ENCODE measurements at places on chromosomes 2 and 18.

GRCh38 chr2:211061612-211062296 is 505.4 kb downstream of the CPS1 start:
- DNase-seq: no peak

DNA sequence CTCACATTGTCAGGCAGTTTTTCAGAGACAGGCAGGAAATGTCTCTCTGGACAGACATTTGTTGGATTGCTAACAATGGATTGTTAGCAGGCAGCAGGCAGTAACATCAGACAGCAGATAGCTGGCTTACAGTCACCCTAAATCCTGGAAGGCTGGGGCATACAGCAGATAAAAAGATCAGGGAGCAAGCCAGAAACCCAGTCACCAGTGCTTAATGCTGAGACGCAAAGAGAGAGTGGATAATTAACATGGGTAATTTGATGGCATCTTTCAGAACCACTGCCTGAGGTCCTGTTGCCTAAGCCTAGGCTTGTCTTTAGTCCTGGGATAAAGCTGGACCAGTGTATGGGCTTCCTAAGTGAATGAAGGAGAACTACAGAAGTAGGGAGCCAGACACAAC is 22.4 kb downstream of the MC4R start:
- no peak for DNase-seq

DNA sequence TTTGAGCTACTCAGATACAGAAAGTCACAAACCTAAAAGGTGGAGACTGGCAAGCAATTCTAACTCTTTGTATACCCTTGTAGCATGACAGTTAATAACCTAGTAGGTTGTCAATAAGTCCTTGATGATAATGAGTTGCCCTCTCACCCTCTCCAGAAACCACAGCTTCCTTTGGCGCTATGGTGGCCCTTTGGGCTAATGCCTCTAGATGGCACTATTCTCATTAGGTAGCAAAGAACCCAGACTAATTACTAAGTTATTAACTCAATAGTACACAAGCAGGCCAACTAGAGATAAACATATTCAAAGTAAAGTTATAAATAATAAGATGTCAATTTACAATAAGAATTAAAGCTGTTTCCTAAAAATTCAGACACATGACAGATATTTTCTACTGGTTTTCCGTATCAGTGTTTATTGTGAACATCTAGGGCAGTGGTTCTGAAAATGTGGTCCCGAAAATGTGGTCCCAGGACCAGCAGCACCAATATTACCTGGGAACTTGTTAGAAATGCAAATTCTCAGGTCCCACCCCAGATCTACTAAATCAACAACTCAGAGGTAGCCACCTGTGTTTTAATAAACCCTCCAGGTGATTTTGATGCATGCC is 41.1 kb downstream of the LDAH start:
- DNase-seq: peak; percentile 20

DNA sequence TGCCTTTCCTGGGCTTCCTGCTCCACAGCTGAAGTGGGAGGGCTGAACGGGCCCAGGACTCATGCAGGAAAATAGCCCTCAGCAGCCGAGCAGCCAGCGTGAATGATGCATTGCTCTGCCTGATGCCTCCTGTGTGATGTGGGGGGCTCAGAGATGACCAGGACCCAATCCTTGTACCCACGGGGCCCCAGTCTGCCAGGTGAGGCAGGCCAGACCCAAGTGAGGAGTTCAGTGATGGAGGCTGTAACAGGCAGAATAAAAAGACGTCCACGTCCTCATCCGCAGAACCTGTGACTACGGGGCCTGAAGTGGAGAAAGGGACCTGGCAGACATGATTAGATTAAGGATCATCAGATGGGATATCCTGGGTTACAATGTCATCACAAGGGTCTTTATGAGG is 194.9 kb upstream of the HDAC4 start:
- no peak for DNase-seq

DNA sequence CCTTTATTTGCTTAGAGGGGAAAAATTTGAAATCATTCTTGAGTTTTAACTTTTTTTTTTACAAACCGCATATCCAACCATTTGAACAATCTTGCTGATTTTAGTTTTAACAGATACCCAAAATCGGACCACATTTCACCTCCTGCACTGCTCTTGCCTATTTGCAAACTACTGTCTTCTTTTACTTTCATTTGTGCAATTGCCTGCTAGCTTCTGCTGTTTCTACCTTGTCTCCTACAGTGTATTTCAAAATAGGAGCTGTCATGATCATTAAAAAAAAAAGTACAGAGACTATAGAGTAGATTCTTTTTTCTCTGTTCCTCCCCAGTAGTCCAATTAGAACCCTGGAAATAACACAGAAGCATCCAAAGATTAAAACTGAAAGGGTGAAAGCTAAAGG is 1081.2 kb downstream of the SOCS6 start:
- DNase-seq: no peak

- no peak for DNase-seq
Observed at GRCh38 chr2:201779901-201780673, 646 bp downstream of the ALS2 start.

GRCh38 chr2:16165518-16166326 is 225.4 kb downstream of the MYCN start:
- DNase-seq: no peak

- DNase-seq: no peak
Observed at GRCh38 chr2:29129586-29130281, 14.5 kb downstream of the CLIP4 start.

- no peak for DNase-seq
Observed at GRCh38 chr2:79513711-79514110, 860 bp downstream of the CTNNA2 start.

- no peak for DNase-seq
Observed at GRCh38 chr2:68134554-68134953, 23.1 kb upstream of the PNO1 start.

GRCh38 chr2:17643031-17643615 is 102.6 kb downstream of the VSNL1 start:
- DNase-seq: no peak

GRCh38 chr18:5868218-5868854 is 27.0 kb downstream of the TMEM200C start:
- DNase-seq: no peak

GRCh38 chr2:205484764-205485163 is 197.5 kb upstream of the NRP2 start:
- DNase-seq: no peak

DNA sequence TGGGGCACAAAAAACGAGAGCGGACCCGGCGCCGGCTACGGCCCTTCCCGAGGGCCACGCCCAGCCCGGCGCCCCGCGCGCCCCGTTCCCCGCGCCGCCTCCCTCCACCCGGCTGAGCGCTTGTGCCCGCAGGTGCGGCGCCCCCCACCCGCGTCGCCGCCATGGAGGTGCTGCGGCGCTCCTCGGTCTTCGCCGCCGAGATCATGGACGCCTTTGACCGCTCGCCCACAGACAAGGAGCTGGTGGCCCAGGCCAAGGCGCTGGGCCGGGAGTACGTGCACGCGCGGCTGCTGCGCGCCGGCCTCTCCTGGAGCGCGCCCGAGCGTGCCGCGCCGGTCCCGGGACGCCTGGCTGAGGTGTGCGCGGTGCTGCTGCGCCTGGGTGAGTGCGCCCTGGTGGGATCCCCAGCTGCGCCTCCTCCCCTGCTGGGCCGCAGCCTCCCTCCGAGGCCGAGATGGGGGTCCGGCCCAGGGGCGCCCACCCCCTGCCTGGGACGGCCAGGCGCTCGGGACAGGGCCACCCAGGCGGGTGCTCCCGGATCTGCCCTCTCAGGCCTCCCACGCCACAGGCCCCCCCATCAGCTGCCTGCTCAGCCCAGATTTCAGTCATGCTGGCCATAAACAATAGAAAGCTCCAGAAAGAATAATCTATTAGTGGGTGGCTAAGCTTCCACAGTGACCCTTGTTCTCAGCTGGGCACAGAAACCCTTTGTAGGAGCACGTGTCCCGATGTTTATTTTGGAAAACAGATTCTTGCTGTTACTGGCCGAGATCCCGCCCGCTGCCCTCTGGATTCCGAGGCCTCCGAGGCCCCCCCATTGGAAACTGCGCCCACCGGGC is 997 bp downstream of the BOK start:
- no peak for DNase-seq

DNA sequence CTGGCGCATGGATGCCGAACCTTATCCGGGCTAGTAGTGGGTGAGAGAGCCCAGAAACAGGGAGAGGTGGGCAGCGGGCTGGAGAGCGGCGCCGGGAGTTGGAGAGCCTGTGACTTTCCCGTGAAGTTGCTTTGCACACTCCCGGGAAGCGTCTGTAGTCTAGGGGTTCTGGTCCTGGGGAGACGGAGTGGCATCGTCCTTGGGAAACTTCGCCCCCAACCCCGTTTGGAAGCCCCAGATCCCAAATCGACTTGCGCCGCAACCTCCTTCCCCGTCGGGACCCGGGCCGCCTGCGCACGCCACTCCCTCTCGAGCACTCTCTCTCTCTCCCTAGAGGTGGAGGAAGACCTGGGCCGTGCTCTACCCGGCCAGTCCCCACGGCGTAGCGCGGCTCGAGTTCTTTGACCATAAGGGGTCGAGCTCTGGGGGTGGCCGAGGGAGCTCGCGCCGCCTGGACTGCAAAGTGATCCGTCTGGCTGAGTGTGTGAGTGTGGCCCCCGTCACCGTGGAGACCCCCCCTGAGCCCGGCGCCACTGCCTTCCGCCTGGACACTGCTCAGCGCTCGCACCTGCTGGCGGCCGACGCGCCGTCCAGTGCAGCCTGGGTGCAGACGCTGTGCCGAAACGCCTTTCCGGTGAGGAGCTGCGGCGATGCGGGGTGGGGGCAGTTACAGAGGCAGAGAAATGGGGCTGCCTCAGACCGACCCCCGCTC is 456 bp downstream of the DOK1 start:
- peak; percentile 62 for DNase-seq

DNA sequence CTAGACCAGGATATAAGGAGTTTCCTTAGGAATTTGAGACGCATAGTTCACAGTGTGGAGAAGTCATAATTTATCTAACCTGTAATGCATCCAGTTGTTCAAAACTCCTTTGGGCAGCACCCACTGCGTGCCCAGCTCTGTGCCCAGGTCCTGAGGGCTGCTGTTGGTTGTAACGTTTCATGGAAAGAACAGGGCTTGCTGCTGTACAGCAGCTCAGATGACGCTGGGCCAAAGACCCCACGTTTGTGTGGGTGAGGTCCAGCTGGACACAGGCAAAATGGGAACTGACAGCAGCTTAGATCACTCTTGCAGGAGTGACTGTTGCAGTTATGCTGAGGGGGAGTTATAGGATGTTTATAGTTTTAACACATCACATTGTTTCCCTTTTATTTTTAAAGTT is 30.0 kb upstream of the HS6ST1 start:
- DNase-seq: no peak

GRCh38 chr2:231041061-231041689 is 3.9 kb downstream of the C2orf72 start:
- DNase-seq: no peak

DNA sequence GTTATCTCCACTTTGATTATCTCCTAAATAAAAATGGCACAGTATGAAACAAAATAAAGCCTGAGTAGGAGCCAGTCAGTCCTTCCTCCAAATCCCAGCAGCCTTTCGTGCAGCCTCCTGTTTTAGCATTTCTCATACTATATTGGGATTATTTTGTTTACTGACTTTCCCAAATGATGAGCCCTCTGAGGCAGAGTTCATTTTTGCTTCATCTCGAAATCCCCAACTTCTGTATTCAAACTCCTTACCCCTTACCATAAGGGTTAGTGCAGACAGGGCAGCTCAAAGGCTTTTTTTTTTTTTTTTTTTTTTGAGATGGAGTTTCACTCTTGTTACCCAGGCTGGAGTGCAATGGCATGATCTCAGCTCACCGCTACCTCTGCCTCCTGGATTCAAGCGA is 113.3 kb upstream of the FOSL2 start:
- no peak for DNase-seq

DNA sequence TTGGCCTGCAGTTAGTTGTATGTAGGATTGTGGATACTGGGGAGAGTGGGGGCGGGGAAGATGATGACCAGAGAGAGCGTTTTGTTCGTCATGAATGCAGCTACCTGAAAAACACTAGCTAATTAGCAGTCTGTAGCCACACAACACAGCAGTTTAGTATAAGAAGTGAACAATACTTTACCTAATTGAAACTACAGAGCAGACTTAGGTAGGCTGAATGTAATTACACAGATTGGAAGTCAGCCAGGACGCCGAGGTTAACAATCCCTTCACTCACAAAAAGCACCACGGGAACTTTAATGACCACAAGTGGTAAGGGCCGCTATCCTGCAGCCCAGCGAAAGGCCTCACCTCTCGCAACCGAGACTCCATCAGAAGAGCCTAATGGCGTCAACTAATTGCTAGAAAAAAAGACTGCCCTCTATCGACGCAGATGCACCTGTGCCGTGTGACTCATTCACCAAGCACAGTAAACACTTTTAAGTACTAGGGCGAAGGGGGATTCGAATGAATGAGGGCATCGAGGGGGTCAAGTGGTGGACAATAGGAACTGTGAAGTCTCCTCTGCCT is 591.0 kb downstream of the ARHGAP15 start:
- DNase-seq: no peak

GRCh38 chr2:233133239-233133638 is 73.1 kb downstream of the INPP5D start:
- DNase-seq: no peak

DNA sequence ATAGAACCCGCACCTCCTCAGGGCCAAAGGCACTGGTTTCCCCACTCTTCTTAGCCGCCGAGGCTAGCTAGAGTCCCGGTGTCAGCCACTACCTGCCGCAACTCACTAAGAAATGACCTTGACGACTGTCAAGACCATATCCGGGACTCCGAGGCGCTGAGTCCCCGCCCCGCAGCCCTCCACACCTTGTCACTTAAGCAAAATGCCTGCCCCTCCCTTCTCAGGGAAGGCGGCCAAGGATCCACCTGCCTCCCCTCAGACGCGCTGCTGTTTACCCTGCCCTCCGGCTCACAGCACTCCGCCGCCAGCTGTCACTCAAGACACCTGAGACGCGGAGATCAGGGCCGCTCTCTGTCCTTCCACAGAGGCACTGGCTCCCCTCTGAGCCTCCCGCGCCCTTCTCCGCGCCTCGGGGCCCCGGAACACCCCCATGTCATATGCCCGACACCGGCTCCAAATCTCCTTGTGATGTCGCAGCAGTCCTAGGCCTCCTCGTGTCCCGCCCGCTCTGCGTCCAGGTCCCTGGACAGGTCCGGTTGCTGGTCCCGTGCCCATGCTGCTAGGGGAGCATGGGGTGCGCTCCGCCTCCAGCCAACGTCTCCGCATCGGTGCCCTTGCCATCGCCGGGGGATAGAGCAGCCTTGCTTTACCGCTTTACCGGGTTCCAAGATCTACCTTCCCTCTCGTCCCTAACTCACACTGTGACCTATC is 32.5 kb upstream of the REG3G start:
- DNase-seq: no peak

DNA sequence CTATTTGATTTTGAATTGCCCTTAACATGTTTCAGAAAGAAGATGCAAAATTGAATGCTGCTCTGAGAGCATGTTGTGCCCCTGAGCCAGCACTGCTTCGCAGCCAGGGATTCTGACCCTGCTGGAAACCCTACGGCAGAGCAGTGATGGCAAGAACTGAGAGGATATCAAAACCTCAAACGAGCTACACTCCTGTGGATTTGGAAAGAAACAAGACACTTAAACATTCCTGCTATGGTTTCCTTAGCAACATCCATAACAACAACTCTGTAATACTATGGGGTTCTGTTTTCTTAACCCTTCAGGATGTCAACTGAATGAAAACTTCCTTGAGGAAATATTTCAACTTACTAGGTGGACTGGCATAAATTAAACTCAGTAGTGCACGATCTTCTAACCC is 649.1 kb downstream of the NYAP2 start:
- no peak for DNase-seq
